ENCODE measurements at places on chromosomes 6 and 20.

- DNase-seq, result no peak
Observed at GRCh38 chr20:22762576-22763256, 178.3 kb upstream of the FOXA2 start.

GRCh38 chr6:148249679-148250375 lies 92.8 kb upstream of the SASH1 start:
- DNase-seq, result no peak

DNA sequence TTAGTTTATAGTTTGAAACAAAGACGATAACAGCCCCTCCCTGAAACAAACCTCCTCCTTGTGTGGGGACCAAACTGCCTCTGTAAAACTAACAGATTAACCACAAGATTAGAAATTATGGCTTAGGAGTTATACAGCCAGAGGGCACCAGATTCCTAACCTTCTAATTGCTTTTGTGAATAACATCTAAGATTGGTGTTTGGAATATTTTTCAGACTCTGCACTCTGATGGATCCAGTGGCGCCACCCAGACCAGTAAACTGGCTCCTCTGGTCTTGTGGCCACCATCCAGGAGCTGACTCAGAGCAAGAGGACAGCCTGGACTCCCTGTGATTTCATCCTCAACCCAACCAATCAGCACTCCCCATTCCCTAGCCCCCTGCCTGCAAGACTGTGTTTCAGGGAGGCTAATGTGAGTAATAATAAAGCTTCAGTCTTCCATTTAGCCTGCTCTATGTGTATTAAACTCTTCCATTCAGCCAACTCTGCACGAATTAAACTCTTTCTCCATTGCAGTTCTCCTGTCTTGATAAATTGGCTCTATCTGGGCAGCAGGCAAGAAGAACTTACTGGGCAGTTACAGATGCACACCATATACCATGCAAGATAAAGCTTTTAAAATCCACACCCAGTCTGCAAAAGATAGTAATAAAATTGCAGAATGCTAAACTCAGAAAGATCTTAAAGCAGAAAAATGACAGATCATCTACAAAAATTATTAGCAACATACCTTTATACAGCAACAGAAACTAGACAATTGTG lies 58.5 kb upstream of the SLC22A16 start:
- no peak for DNase-seq

GRCh38 chr6:44980841-44981240 lies 347.3 kb upstream of the RUNX2 start:
- no peak for DNase-seq

All from coronary artery (tissue), 2 donors.